Left ventricle myocardium inferior (tissue), 1 donor: ENCODE measurements at places on chromosomes 5 and 9. TPM values are rescaled to one million over a fixed set of nuclear protein-coding genes. Genes with fewer than 3 reads are reported as not detected.

The MYOT gene
- total RNA-seq, result 29.6 TPM

DNA sequence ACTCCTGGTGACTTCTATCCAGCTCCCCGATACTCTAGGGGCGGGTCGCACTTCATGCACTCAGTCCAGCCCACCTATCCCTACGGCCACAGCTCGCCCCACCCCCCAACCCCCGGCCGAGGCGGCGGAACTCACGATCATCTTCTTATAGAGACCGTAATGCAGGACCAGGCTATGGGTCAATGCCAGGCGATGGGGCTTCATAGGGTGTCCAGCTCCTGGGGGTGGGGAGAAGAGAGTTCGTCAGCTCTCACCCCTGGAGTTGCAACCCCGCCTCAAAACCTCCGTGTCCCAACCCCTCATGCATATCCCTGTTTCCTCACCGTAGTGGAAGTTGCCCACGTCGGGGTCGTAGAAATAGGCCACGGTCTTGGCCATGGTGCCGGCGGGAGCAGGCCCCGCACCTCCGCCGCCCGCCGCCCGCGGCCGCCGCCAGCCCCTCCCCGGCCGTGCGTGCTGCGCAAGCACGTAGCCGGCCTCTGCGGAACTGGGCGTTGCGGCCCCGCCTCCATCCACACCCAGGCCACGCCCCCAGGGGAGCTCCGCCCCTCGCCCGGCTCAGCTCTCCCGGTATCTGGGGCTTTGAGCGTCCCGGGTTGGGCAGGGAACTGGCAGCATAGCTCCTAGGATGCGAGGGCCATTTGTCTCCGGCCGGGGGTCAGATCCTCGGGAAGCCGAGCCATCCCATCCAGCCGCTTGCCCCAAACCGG, at the start of the genes HDAC3 and RELL2:
Gene HDAC3, minus strand, starts transcription at position 437 of the 710 bp plus-strand sequence. Its CDS starts 59 bp downstream, at position 378.
Gene RELL2, plus strand, starts transcription at position 585 of the 710 bp plus-strand sequence. CDS start 1,229 bp downstream, outside the sequence.
- no peaks in the 10 kb centered on the region for H3K27me3 ChIP-seq
- H3K4me3 ChIP-seq, result peak within 1 kb of the TSS; percentile 90
- H3K4me1 ChIP-seq, result peaks cover 45% of the 10 kb centered on the region
- peak; percentile 95 for DNase-seq
- no peaks in the 10 kb centered on the region for H3K36me3 ChIP-seq

DNA sequence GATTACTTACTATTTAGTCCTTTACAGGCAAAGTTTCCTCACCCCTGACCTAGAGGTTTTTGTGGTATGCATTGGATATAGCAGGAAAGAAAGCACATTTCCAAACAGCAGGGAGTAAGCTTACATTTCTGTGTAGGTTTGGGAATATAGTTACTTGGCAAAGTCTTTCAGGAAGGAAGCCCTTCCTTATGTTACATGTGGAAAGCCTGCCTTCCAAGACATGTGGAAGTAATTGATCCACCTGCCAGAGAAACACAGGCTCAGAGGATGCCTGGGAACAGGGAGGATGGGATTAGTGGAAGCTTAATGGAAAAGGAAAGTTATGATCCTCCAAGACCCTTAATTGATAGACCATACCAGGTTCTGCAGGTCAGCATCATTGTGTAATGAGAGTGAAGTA, 87.3 kb upstream of the PPP1R2B start:
- no peaks in the 10 kb centered on the region for H3K27me3 ChIP-seq
- no peak overlapping the region for H3K27ac ChIP-seq
- H3K4me1 ChIP-seq, result peaks cover 30% of the 10 kb centered on the region
- H3K36me3 ChIP-seq, result no peaks in the 10 kb centered on the region

- no peak overlapping the region for H3K4me3 ChIP-seq
- peaks cover 22% of the 10 kb centered on the region for H3K36me3 ChIP-seq
- H3K27ac ChIP-seq, result no peak overlapping the region
- H3K4me1 ChIP-seq, result peaks cover 39% of the 10 kb centered on the region
- H3K27me3 ChIP-seq, result no peaks in the 10 kb centered on the region
These were observed 70.5 kb upstream of the LRRTM2 start for GRCh38 chr5:138945421-138946240.

- no peaks in the 10 kb centered on the region for H3K36me3 ChIP-seq
- no peak overlapping the region for H3K27ac ChIP-seq
- DNase-seq, result no peak
- no peaks in the 10 kb centered on the region for H3K4me1 ChIP-seq
- no peak overlapping the region for H3K4me3 ChIP-seq
- H3K27me3 ChIP-seq, result no peaks in the 10 kb centered on the region
These were observed 277.7 kb upstream of the DAP start for GRCh38 chr5:11038772-11039171.

DNA sequence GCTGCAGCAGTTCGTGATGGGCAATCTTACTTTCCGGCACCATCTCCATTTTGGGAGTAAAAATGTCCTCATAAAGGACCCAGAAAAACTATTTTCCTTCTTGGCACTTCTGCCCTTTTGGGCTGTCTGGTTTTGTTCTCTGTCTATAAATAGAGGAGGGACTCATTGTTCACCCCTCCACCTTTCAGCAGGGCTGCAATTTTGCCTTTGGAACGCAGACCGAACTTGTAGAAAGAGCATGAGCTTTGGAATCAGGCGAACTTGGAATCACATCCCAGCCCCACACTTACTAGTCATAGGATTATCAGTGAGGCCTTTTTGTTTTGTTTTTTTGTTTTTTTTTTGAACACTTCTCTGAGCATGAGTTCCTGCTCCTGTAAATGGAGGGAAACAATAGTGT, 178.1 kb upstream of the IL12B start:
- no peaks in the 10 kb centered on the region for H3K36me3 ChIP-seq
- peak overlapping the region; percentile 91 for H3K27ac ChIP-seq
- H3K4me3 ChIP-seq, result no peak overlapping the region

- no peak overlapping the region for H3K27ac ChIP-seq
- no peaks in the 10 kb centered on the region for H3K4me1 ChIP-seq
- no peaks in the 10 kb centered on the region for H3K27me3 ChIP-seq
- DNase-seq, result no peak
These were observed 75.7 kb downstream of the TUSC1 start for GRCh38 chr9:25602400-25603044.

DNA sequence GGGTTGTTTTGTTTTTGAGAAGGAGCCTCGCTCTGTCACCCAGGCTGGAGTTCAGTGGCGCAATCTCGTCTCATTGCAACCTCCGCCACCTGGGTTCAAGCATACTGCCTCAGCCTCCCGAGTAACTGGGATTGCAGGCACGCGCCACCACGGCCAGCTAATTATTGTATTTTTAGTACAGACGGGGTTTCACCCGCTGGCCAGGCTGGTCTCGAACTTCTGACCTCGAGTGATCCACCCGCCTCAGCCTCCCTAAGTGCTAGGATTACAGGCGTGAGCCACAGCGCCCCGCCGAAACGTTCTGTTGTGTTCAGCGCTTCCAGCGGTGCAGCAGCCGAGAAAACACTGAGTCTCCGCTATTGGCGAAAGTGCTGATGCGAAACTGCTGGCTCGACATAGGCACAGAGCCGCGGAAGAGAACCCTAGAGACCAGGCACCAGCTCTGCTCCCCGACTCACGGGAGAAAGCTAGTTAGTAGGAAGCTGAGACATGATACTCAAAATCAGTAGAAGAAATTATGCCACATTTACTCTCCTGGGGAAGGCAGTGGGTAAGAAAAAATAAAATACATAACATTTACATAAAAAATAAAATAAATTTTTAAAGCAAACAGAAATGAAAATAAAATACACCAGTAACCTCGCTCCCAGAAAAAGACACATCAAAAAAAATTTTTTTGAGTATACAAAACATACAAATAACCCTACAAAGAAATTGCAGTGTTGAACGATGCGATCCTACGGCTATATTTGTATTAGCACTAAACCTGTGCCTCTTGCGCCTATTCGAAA, 31.6 kb downstream of the ANXA2R start:
- H3K27ac ChIP-seq, result peak overlapping the region; percentile 92
- no peaks in the 10 kb centered on the region for H3K36me3 ChIP-seq
- H3K4me3 ChIP-seq, result peak overlapping the region; percentile 65
- DNase-seq, result peak; percentile 84

- H3K4me1 ChIP-seq, result no peaks in the 10 kb centered on the region
- no peak for DNase-seq
- peaks cover 3% of the 10 kb centered on the region for H3K27me3 ChIP-seq
- no peaks in the 10 kb centered on the region for H3K36me3 ChIP-seq
- no peak overlapping the region for H3K4me3 ChIP-seq
- H3K27ac ChIP-seq, result no peak overlapping the region
These were observed 19.0 kb upstream of the SUSD3 start for GRCh38 chr9:93039456-93039855.
